Tibial artery (tissue), 4 donors: ENCODE measurements at places on chromosomes 2 and 18.

- peak; percentile 65 for DNase-seq
These were observed 37.5 kb downstream of the ACVR1 start for GRCh38 chr2:157838442-157839161.

DNA sequence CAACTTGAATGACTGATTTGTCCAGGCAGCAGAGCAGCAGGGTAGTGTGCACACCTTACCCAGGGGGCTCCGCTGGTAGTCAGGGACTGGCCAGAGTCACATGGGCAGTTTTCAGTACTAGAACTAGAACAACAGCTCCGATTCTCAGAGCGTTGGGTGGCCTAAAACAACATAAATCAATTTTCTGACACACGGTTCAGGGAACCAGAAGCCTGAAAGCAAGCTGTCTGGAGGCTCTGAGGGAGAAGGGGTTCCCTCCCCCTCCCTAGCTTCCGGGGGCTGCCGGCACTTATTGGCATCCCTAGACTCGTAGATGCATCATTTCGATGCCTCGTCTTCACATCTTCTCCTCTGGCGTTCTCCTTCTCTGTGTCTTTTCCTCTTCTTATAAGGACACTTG lies 13.4 kb upstream of the ITGB6 start:
- DNase-seq, result no peak

DNA sequence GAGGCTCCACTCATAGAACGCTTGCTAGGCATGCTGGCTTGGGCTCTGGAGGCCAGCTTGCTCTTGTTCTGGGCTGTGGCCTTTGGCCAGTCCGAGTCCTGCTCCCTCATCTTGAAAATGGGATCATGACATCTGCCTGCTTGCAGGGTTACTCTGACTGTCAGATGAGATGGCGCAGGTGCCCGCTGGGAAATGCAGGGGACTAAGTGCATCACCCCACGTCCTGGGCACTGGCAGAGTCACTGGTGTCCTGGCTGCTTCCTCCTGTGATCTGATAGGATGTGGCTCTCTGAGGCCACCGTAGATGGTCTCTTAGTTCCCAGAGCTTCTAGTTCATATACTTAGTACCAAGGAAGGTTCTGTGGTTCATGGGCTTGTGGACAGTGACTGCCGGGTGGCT lies 18.5 kb downstream of the LDLRAD4 start:
- DNase-seq, result peak; percentile 15

DNA sequence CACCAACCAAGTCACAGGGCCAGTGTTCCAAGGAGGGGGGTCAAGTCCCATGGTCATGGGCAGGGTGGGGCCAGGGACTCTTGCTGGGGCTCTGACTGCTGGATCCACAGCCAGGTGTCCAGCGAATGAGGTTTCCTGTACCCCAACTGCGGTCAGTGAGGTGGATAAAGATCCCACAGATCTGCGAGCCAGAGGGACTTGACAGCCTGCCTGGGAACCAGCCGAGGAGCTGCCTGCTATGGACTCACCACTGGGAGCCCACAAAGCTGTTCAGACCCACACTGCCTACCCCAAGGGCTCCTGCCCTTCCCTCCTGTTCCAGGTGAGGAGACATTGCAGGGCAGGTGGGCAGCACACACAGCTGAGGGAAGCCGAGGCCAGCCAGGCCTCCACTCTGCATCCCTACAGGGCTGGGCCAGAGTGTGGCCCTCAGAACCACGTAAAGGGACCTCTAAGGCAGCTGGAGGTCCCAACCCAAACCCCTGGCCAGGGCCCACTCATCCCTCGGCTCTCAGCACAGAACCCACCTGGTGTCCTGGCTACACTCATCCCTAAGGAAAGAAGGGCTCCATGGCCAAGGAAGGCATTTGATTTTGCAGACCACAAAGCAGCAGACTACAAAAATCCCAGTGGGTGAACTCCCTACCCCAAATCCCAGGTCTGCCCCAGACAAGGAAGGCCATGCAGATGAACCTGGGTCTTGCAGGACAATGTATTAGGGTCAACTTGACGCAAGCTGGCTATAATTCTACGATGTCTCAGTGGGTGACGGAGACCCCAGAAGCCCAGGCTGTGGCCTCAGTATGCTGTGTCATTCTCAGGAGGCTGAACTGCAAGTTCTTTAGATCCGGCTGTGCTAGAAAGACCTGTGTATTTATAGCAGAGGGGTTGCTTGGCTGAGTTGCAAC lies 209.2 kb downstream of the MGAT5 start:
- peak; percentile 35 for DNase-seq

DNA sequence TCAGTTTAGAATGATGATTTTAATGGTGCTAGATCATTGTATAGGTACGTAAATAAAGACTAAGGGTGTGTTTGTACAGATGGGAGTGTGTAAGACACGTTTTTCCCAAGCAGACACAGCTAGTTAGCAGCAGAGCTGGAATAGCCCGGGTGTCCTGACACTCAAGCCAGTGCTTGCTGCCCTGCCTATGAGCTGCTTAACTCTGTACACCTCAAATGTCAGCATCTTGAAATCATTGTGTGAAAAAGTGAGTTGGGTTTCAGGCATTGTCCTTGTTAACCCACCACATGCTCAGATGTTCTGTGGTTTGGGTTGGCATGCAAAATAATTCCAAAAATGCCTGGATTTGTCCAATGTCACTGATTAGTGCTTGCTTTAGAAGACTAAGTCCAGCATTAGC lies 13.0 kb upstream of the TET3 start:
- DNase-seq, result no peak

GRCh38 chr2:205660521-205661124 lies 21.7 kb upstream of the NRP2 start:
- DNase-seq, result no peak

DNA sequence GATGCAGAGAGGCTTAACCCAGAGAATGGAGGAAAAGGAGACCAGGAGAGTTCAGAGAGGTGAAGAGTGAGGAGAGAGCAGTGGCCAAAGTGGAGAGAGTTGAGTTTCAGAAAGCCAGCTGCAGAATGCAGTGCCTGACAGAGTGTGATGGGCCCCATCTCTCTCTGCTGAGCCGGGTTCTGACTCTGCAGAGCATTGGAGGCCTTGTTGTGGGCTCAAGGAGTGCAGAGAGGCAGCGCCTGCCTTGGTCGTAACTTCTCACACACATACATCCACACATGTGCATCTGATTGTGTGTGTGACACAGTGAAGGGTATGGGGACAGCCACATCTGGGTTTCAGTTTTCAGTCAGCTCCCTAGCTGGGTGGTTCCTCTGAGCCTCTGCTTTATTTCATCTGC lies 58.8 kb downstream of the AGAP1 start:
- DNase-seq, result no peak

DNA sequence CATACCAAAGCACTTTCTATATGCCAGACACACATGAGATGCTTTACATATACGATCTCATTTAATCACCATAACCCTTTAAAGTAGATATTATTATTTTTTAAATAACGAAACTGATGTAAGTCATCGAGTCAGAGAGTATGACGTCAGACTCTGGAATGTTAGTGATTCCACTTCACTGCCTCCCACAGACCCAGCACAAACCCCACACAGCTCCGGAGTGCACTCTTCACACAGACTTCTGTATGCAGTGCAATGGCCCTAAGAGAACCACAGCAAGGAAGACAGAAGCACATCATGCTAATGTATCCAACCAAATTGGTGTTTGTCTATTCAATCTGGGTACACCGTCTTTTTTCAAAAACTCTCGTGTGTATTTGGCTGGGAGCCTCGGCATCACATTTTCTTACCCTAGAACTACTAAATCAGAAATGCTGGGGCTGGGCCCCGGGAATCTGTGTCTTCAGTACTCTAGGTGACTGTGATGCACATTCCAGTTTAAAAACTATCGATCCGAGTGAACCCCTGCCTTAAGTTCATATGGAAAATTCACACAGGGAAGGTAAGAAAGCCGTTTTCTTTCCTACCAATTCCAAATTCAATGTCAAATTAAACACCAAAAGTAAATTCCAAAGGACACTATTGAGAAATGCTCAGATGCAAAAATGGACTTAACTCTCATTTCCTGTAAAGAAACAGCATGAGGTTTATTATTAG lies 117.7 kb upstream of the ACVR1C start:
- DNase-seq, result no peak

DNA sequence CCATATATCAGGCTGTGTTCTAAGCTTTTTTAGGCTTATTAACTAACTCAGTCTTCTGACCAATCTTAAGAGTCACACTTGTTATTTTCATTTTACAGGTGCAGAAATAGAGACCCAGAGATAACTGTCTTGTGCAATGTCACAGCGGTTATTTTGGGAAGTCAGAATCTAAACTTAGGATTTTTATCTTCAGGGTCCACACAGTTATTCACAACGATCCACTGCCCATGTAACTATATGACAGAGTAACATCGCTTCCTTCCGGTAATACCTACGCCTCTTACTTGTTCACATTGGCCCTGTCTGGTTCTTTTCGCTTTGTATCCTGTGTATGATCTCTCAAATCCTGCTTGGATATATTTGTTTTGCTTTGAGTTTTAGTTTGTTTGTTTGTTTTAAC lies 631.7 kb downstream of the LRP1B start:
- DNase-seq, result no peak

DNA sequence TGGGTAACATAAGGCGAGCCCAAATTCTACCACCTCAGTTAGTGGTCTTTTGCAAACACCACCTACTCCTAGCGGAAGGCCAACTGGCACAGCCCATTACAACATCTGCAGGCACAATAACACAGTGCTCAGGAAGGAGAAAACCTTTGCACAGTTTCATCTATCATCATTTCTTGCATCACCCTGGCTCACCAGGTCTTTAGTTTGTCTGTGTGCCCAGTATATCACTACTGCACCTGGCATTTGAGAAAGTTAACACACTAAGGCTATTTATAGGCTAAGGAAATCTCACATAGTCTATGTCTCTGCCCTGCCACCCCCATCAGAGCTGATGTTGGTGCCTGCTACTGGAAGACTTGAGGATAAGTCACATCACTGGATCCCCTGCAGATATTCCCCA lies 484.0 kb downstream of the SATB2 start:
- DNase-seq, result no peak

- no peak for DNase-seq
These were observed 20.8 kb downstream of the NCOA1 start for GRCh38 chr2:24511894-24512293.

DNA sequence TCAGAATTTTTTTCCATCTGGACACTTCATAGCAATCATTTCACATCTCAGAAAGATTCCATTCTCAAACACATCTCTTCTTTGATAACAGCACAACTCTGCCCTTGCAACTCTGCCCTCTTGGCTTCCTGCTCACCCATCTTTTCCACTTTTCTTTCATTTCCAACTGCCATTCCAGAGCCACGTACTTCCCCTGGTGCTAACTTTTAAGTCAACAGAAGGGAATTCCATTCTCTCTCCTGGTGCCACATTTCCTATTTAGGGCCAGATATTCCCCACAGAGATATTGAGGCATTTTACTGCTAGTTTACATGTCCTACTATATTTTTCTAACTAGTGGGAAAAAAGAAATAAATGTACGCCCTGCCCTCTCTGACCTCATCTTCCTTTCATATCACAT lies 590.2 kb downstream of the ARHGAP15 start:
- DNase-seq, result no peak

DNA sequence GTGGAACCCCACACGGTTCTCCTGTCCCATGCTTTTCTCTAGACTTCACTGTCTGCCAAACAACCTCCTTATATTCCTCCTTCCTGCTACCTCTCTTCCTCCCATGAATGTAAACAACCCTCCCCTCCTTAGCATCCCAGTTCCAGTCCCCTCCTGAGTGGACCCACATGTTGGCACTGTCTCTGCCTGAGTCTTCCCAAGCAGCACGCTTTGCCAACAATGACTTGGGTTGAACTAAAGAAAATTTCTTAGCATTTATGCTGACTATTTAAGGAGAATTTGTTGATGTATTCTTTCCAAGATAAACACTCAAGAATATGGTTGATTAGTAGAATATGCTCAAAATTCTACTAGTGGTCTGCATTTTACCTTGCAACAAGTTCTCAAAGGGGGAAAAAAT lies 338.0 kb downstream of the TNS1 start:
- no peak for DNase-seq

DNA sequence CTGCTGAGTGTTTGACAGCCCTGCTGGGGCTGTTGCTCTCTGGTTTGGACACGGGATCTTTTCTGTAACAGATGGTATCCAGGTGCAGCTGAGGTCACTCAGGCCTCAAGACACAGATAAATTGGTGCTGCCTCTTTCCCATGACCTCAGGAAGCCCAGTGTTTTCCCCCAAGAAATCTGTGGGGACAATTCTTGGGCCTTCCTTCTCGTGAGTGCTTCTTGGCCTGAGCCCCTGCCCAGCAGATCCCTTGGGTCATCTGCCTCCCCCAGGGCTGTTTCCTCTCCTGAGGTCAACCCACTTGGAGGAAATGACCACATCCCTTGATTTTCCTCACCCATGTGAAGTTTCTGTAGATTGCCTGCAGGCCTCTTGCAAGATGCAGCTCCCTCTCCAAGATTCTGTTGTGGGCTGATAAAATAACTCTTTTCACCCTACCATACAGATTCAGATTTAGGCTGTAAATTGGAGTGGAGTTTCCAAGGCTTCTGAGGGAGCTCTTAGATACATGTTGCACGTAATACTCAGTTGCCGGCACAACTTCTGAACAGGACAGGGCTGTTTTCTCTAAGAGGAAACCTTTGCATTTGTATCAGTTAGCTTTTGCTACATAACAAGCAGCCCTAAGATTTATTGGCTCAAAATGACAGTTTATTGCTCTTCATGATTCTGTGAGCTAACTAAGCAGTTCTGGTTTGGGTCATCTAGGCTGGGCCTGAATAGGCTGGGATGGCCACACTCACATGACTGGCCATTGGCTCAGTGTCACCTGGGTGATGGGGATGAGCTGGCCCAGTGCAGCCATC lies 13.1 kb downstream of the ZAP70 start:
- DNase-seq, result peak; percentile 2

GRCh38 chr2:231227310-231228162 lies 29.1 kb downstream of the ARMC9 start:
- DNase-seq, result peak; percentile 73

GRCh38 chr2:73981081-73982001 lies 3.4 kb upstream of the TET3 start:
- DNase-seq, result no peak

GRCh38 chr18:49212819-49213218 lies 247.6 kb downstream of the DYM start:
- DNase-seq, result no peak

DNA sequence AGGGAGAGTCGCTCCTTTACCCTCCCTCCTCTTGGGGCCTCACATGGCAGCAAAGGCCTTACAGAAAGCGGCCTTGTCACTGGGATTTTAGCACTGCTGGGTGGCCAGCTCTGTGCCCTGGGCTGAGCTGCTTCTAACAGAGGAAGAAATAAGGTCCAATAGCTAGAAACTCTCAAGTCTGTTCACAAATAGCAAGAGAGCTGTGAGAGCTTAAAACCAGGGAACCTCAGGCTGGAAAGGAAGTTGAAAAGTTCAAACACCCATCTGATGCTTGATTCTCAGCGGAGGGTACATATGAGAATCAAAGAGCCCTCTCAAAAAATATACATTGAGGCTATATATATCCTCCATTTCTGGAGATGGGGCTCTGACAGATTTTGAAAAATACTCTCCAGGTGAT lies 54.7 kb downstream of the ST6GAL2 start:
- no peak for DNase-seq

GRCh38 chr2:7900593-7900992 lies 781.3 kb upstream of the ID2 start:
- no peak for DNase-seq

- DNase-seq, result no peak
These were observed 1346.2 kb downstream of the SUCLG1 start for GRCh38 chr2:83112858-83113257.

- no peak for DNase-seq
These were observed 101.1 kb downstream of the RNF144A start for GRCh38 chr2:7018282-7018701.

- peak; percentile 68 for DNase-seq
These were observed 126.0 kb downstream of the GLI2 start for GRCh38 chr2:120861576-120862191.
